ENCODE measurements at places on chromosomes 2 and 18. TPM values are rescaled to one million over a fixed set of nuclear protein-coding genes. Genes with fewer than 3 reads are reported as not detected.
A peak's percentile ranks its signal among the peaks of the same experiment; 100 is the strongest.

Gene DCDC2C
- not detected for total RNA-seq

Gene FEV
- total RNA-seq, result not detected

Gene ATOH8
- total RNA-seq, result 0.33 TPM

Gene DYNC1I2
- total RNA-seq, result 29.9 TPM

Gene GAD1
- total RNA-seq, result 0.08 TPM

Gene CFAP65
- total RNA-seq, result not detected

DNA sequence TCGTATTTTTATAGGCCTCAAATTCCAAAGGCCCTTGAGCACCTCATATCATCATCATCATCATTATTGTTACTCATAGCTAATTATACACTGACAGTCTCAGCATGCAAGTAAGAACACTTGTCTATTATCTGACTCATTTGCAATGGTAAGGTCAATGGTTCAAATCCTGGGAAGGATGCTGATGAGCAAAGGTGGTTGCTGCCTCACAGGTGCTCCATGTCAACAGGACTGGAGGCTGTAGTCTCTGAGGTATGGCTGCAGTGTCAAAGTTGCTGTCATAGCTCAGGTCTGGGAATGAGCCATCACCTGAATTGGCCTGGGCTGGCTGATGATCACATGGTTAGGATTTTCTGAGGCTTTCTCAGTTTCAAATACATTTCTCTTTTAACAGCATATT lies 379.3 kb downstream of the BCL11A start:
- no peak for DNase-seq

- no peak for DNase-seq
Measured at GRCh38 chr2:181275643-181276070, 181.5 kb upstream of the ITGA4 start.

DNA sequence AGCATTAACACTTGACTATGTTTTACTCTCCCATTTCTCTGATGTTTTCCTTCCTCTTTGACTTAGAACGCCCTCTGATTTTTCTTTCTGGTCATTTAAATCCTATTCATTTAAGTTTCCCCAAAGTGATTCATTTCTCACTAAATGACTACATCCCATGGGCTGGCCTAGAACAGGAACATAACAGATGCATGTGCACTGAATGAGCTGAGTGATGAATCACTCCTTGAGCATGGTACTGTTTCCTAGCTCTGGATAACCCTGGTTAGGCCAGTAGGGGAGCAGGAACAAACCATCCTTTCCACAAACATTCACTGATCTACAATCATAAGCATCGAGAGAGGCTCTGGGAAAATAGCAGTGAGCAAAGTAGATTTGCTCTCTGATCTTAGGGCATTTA lies 221.9 kb upstream of the SETBP1 start:
- DNase-seq, result no peak

DNA sequence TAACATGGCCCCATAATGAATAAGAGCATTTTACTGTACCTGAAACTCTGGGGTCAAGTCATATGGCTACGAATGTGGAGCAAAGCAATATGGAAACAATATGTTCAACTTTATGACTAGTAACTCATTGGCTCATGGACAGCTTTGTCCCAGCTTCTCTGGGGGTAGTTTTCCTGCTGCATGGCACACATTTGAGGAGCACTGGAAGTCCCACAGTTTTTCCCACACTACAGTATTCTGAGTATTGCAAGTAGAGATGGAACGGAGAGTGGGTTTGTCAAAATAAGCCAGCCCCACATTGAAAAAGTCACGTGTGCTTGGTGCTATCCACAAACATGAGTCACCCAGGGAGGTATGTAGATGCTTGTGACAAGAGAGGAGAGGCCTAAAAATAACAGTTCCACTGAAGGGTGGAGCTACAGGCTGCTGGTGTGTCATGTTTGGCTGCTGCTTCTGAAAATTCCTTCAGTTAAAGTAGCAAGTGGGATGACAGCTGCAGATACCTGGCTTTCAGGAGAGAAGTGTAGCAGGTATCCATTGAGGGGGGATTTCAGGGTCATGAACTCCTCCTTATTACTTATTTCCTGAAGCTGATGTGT lies 48.2 kb upstream of the CTAGE1 start:
- no peak for DNase-seq

DNA sequence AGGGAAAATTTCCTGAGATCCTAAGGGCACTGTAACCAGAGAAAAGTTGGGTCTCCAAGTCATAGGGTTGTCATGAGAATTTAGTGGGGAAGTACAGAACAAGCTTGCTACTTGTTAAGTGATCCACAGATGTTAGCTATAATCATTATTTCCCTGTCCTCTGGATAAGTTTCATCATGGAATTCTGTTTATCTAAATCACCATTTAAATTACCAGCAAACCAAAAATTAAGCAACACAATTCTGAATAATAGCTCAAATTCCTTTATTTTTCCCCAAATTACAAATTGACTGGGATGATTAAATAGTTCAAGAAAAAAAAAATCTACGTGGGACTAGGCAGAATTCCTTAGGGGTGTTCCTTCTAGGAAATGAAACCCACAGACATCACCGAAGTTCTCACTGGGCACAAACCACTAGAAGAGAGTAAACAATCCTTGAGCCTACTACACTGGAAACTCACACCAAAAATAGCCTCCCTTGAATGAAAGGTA lies 159.5 kb downstream of the COL6A3 start:
- DNase-seq, result no peak

DNA sequence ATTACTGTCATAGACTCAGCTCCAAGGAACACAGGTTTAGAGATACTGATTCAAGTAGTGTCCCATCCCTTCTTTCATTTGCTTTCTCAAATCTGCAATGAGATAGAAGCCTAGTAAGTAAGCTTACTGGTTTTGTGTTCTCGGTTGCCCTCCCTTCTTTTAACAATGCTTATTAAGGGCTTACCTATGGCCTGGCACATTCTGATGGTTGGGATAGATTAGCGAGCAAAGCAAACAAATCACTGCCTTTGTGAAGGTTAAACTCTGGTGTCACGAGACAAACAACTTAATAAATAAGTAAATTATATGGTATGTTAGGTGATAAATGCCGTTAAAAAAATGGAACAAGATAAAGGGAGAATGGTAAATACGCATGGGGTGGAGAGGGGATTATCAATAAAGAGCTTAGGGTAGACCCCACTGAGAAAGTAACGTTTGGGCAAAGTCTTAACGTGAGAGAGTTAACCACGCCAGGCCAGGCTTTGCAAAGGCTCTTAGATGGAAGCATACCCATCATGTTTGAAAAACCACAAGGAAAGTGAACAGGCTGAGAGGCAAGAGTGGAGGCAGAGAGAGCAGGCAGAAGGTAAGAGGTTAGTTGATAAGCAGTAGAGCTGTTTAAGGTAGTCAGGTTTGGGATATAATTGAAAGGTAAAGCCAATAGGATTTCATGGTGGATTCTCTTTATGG lies 31.0 kb downstream of the EIF2AK3 start:
- no peak for DNase-seq

GRCh38 chr2:239132786-239133185 lies 268.0 kb downstream of the HDAC4 start:
- DNase-seq, result no peak

DNA sequence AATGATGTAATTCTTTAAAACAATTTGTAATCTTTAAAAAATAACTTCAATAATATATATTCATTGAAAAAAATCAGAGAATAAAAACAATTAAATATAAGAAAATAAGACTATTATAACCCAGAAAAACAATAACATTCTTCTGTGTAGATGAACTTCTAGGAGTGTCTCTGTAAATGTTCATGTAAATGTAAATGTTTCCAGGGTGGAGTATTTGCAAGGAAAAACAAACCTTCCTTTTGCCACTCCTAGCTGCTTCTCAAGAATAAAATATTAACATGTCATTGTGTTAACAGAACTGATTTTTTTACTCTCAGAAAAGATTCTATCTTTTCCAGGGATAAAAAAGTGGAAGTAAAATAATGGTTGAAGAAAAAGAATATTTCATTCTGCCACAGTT lies 431.9 kb downstream of the PLCL1 start:
- DNase-seq, result no peak

- DNase-seq, result no peak
Measured at GRCh38 chr18:55983433-55983832, 395.4 kb upstream of the TCF4 start.

GRCh38 chr18:39360072-39360471 lies 1794.5 kb upstream of the CELF4 start:
- DNase-seq, result no peak

GRCh38 chr2:120877409-120877808 lies 141.7 kb downstream of the GLI2 start:
- no peak for DNase-seq

DNA sequence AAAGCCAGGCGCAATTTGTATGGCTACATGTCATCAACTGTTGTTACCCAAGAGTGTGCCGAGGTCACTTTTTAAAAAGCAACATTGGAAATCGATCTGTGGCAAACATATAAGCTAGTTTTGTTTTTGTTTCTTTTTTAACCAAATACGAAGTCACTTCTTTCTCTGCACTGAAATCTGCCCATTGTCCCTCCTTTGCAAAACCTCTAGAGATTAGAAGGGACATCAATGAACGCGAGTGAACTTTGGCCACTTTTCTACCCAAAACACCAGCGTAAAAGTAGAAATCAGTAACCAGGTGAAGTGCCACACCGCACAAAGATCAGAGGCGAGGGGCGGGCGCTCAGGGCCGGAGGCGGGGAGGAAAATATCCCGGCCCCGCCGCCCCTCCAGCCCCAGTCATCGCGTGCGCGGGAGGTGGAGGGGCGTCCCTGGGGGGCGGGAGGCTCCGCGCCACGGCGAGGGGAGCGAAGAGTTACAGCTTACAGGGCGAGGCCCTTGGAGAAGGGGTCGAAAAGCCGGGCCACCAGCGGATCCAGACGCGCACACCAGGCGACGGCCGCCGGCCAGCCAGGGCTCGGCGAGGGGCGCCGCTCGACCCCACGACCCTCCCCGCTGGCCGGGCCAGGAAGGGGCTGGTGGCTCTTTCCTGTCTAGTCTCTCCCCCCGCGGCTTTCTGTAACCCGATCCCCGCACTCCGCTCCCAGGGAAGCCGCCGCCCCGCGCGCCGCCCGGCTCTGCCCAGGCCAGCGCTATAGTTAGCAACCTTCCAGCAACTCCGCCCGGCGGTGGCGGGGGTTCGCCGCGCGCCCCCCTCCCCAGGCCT lies 993 bp downstream of the RBMS1 start:
- DNase-seq, result peak; percentile 70

DNA sequence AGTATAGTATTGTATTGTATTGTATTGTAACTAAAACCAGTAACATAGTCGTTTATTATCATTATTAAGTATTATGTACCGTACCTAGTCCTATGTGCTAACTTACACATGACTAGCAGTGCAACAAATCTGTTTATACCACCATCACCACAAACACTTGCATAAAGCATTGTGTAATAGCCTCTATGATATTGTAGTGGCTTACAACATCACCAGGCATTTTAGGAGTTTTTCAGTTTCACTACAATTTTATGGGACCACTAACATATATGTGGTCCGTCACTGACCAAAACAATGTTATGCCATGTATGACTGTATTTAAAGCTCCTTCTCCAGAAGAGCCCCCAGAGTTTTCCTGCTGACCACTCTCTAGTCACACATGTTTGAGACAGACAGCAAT lies 306.2 kb downstream of the SETBP1 start:
- DNase-seq, result no peak

DNA sequence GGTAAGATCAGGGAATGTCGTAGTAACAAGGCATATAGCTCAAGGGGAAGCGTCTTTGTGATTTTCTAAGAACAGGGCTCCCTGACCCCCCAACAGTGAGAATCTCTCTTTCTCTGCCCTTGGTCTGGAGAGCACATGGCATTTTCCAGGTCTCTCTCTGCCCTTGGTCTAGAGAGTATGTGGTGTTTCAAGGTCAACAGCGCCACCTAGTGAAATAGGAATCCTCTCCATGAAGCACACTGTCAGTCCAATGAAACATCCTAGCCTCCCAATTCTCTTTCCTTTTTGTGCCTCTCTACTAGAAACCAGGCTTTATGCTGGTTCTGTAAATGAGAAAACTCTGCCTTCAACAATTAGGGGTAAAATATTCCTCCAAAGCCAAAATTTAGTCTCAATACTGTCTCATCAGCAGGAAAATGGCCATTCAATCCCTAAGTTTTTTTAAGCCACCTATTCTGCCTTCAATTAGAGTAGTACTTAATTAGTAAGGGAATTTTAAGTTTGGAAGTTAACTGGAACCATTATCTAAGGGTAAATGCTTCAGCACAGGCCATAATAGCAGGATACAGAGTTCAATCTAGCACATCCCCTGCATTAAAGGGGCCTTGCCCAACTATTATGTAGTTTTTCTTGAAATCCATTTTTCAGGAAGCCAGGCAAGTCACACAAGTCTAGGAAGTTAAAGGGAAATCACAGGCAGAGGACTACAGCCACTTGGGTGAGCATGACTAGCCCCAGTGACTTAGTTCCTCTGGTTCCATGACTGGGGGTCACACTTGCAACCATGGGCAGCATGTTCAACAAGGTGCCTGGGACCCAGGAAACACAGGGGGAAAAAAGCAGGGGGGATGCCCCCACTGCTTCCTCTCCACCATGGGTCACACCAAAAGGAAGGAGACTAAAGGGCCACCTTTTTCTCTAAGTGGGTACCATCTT lies 12.4 kb downstream of the DYM start:
- no peak for DNase-seq

GRCh38 chr18:55249550-55249949 lies 290.3 kb upstream of the CCDC68 start:
- no peak for DNase-seq

- no peak for DNase-seq
Measured at GRCh38 chr2:23273786-23274185, 111.2 kb upstream of the KLHL29 start.

DNA sequence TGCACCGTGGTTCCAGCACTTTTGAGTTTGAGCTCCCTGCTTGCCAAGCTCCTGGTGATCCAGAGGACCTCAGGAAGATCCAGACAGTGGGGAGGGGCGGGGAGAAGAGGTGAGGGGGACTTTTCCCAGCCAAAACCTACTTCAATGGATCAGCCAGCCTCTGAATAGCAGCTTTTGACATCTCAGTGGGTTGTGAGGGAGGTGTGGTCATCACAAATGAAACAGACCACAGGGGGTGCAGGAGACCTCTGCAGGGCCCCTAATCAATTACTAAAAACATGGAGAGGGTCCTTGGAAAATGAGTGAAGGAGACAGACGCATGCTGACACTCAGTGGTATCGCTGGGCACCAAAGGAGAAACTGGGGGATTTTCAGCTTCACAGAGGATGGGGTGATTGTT lies 372.7 kb downstream of the ZNF521 start:
- no peak for DNase-seq

DNA sequence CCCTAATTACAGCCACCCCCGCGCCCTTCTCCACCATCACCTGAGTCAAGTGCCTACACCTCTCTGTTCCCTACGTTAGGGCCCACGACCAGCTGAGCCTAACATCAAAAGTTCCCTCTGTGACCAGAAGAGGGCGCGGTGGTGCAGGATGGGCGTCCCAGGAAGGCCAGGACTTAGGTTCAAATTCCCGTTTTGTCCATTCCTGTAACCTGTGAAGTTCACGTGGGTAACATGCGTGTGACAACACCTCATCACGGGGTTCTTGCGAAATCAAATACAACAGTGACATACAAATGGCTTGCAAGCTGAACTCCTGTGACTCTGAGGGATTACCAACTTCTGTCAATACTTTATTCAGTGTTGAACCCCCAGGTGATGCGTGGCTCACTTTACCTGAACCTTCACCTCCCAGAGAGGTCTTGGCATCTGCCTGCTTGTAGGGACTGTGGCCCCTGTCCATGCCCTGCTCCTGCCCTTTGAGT lies 207.9 kb downstream of the ARL4C start:
- peak; percentile 65 for DNase-seq

- no peak for DNase-seq
Measured at GRCh38 chr18:13245481-13246000, 27.0 kb downstream of the LDLRAD4 start.

- DNase-seq, result no peak
Measured at GRCh38 chr18:60163622-60164021, 209.0 kb downstream of the MC4R start.

Data from liver (tissue), 10 donors.